ENCODE measurements at places on chromosomes 2 and 18.

- no peak for DNase-seq
Measured at GRCh38 chr2:42663828-42664227, 95.4 kb downstream of the MTA3 start.

- DNase-seq = no peak
Measured at GRCh38 chr2:144477957-144478311, 42.0 kb downstream of the ZEB2 start.

GRCh38 chr2:61018798-61019197 is 743 bp upstream of the PUS10 start:
- DNase-seq = no peak

DNA sequence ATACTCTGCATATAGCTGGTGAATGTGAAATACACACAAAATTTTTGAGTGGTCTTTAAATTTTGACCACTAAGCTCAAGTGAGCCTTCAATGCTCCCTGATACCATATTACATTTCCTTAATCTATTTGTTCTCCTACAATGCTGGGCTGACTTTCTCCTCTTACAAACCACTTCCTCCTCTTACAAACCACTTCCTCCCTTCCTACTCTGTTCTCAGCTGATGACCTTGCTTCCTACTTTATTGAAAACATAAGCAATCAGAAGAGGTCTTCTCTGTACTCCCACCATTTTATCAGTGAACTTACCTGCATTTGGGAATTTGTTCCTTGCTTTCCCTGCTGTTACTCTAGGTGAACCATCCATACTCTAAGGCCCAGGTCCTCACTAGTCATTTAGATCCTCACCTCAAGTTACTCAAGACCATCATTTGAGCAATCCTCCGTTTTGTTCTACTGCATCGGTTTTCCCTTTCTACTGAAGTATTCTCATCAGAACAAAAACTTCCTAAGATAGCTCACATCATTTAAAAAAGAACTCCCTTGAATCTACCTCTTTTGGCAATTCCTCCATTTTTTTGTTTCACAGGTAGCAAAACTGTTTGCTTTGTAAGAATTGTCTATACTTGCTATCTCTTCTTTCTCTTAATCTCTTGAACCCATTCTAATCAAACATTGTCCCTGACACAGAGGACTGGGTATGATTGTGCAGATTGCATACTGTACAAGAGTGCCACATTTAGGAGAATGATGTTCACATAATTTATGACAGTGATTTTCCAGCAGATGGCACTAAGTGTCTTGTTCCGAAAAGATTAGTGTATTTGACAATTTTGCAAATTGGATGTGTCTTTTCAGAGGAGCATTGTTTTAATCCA is 96.5 kb downstream of the EPB41L5 start:
- peak; percentile 73 for DNase-seq

GRCh38 chr2:44975571-44976450 is 33.4 kb downstream of the SIX2 start:
- DNase-seq = no peak

DNA sequence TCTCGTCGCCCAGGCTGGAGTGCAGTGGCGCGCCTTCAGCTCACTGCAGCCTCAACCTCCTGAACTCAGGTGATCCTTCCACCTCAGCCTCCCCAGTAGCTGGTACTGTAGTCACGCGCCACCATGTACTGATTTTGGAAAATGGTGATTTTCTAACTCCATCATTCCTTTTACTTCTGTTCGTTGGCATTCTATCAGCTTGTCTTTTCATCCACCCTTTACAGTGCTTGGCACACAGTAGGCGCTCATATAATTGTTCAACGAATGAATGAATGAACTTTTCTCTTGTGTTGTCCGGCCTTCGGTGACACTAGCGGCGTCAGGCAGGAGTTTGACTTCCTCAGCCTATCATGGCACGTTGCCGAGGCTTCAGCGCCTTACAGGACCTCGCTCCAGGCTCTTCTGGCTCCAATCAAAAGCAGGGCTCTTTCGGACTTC is 373 bp upstream of the MTHFD2 start:
- no peak for DNase-seq

- no peak for DNase-seq
Measured at GRCh38 chr2:129914538-129915302, 64.7 kb upstream of the RAB6C start.

- no peak for DNase-seq
Measured at GRCh38 chr2:55500025-55500424, 19.5 kb upstream of the CFAP36 start.

GRCh38 chr2:165060411-165060810 is 105.1 kb upstream of the SLC38A11 start:
- no peak for DNase-seq

- peak; percentile 35 for DNase-seq
Measured at GRCh38 chr2:188512456-188512855, 220.8 kb downstream of the GULP1 start.

DNA sequence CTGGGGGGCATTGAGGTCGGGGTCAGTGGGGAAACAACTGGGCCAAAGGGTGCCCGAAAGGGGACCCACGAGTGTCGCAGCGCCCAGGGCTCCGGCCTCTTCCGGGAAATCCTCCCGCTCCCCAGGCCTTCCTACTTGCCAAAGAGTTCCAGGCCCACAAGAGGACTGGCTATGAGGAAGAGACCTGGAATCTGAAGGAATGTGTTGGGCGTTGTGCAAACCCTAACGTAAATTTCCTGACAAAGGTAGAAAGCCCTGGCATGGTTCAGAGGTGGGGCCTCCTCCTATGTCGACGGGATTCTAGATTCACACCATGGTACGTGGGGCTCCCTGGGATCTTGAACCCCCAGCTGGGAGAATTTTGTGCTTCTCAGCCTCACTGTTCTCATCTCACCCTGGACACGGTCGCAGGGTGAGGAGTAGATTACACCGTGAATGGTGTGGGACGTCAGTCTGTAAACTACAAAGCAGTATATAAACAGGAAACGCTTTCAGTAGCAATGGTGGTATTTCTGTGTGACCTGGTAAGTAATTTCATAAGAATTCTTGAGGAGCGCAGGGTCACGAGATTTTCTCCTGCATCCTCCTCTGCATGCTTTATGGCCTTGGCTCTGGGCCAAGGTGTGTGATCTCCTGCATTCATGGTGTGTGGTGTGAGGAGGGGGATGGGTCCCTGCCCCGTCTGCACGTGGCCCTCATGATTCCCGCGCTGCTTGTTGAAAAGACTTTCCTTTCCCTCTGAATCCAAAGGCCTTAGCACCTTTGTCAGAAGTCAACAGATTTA is 868 bp downstream of the HSBP1L1 start:
- DNase-seq = peak; percentile 59

DNA sequence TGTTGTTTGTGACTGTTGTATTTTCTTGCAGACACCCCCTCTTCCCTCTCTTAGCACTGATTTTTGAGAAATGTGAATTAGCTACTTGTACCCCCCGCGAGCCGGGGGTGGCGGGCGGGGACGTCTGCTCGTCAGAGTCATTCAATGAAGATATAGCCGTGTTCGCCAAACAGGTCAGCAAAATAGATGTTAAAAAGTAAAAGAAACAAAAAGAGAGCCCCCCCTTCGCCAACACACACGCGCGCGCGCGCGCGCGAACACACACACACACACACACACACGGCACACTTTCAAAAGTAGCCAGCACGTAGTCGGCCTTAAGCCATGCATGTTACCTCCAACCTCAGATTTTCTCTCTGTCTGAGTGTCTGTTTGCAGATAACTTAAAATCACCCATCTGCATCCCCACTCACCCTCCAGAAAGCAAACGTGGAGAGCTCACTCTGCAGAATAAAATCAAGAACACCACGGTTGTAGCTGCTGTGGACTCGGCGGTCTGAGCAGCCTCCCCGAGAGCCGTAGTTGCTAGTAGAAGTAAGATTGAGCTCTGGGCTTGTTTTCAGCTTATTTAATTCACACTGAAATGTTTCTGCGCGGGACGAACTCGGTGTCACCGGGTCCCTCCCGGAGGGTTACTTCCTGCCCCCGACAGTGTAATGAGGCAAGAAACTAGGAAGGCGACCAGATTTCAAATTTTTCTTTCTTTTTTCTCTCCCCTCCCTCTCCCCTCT is 5.1 kb downstream of the MEIS1 start:
- DNase-seq = peak; percentile 45

DNA sequence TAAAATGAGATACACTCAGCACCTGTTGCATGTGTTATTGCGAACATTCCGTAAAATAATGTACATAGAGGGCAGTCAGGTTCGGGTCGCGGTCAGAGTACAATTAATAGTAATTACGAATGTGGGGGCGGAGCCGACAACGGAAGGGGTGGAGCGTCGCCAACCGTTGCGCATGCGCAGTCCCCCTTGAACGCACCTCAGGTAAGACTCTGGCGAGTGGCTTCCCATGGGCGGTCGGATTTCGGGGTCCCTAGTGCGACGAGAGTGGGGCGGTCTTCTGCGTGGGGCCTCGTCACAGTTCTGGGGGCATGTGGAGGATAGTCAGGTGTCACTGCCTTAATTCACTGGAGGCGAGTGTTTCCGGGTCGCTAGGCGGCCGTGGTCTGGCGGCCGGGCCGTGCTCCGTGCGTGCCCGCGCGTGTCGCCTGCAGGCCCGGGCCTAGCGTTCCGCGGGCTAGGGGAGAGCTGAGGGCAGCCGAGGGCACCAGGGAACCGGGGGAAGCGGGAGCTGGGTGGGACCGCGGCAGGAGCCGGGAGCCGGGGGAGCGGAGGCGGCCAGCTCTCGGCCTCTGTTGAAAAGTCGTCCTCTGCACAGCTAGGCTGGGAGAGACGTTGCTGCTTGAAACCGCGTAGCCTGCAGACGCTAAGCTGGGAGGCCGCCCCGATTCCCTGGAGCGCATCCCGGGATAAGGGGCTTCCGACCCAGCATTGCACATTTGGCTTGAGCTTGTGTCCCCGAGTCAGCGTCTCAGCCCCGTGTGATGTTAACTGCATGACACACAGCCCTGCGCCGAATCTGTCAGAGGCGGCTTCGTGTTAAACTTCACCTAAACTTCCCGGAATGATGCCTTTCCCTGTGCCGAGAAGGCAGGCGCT is at the start of gene CEBPZOS:
CEBPZOS (plus strand) TSS at position 177 of the 876 bp plus-strand sequence. CDS start 3,209 bp downstream, outside the sequence.
- DNase-seq = peak; percentile 81

DNA sequence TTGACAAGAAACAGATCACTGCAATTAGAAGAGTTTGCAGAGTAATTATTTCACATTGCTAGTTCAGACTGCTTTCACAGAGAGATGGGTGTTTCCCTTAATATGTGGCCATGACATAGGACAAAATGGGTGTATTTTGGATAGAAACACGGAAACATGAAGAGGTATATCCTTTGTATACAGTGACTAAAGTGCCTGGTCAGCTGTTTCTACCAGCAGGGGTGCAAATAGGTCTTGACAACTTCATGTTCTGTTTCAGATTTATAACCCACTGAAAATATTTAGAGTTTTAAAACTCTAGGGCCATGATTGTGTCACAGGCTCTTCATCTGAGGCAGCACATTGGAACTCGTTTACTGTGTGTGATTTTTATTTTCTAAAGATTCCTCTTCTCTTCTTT is 357.1 kb upstream of the TNP1 start:
- DNase-seq = no peak

- DNase-seq = no peak
Measured at GRCh38 chr2:37786854-37787253, 115.4 kb upstream of the CDC42EP3 start.

DNA sequence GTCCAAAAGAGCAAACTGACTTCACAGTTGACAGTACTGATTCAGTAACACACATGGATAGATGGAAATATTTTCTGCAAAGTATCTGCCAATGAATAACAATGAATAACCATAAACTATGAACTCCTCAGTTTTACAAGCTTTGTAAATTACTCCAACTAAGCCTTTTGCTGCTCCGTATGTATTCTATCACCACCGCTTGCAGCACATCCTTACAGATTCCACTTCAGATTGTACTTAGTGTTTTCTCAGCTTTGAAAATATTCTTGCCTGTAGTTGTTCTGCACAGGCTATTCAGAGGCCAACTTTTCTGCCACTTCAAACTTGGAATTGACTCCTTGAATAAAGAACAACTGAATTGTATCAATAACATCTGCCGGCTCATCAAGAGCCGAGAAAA is 36.2 kb downstream of the TLK1 start:
- no peak for DNase-seq

GRCh38 chr2:122514451-122514996 is 759.1 kb downstream of the TSN start:
- DNase-seq = no peak

- no peak for DNase-seq
Measured at GRCh38 chr2:136116151-136116812, 1.7 kb downstream of the CXCR4 start.

- DNase-seq = no peak
Measured at GRCh38 chr2:185583058-185583816, 155.4 kb upstream of the FSIP2 start.
